ENCODE measurements at places on chromosomes 13 and 19.

- DNase-seq = peak; percentile 96
These were observed at the start of gene ZNF101 for GRCh38 chr19:19668230-19669012. ZNF101 (plus strand) TSS chr19:19668839; CDS start chr19:19668964, 125 bp downstream.

DNA sequence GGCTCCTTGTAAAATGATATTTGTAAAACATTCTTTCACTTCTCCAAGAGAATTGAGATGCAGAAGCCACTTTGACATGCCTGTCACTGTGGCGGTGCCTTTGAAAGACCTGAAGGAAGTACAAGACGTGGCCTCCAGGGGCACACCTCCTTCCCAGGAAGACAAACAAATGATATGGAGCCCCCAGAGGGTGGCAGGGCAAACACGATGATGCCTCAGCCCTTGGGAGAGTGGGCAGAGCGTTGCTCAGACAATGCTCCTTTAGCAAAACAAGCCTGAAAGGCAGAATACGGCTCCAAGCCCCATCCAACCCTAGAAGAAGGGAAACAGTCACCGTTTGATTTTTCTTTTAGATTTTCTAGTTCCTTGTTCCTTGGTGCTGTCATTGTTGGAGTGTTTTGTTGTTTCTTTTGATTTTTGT is 9.2 kb upstream of the ATP12A start:
- DNase-seq = peak; percentile 70

DNA sequence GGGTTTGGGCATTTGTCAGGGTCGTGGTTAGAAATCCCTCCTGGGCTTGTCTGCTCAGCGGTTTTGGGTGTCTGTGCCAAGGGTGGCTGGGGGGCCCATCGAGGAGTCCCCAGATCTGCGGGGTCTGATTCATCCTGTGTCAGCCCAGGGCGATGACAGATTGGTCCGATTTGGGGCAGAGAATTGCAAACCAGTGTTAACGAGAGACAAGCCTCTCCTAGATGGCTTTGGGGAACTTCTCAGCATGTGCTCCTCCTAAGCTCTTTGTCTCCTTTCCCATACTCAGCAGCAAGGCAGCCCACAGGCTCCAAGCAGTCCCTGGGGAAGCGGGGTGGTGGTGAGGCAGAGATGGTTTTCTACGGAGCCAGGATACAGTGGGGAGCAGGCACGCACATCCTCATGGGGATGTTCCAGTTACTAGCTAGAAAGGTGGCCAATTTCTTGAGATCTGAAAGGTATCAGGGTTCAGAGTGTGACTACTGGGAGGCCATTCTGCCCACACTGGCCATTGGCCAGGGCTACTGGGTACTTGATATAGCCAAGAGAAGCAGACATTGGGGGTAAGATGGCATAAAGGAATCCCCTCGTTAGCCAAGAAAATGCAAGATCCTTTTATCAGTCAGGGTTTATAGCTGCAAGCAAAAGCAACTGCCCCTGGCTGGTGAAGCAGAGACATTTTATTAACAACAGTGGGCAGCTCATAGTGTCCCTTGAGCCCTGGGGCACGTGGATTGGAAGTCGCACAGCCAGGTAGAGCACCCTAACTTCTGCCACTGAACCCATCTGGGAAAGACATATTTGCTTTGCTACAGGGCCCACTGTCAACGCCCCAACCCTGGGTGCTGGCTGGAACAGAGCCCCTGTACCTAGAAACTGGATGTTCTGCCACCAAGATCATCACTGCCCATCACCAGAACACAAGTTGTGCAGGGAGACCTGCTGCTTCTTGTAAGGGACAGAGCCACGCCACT is 63.6 kb downstream of the RGCC start:
- no peak for DNase-seq

GRCh38 chr19:10228393-10228792 is 2.7 kb downstream of the S1PR2 start:
- DNase-seq = no peak

GRCh38 chr13:80039000-80039399 is 301.9 kb downstream of the SPRY2 start:
- DNase-seq = no peak

DNA sequence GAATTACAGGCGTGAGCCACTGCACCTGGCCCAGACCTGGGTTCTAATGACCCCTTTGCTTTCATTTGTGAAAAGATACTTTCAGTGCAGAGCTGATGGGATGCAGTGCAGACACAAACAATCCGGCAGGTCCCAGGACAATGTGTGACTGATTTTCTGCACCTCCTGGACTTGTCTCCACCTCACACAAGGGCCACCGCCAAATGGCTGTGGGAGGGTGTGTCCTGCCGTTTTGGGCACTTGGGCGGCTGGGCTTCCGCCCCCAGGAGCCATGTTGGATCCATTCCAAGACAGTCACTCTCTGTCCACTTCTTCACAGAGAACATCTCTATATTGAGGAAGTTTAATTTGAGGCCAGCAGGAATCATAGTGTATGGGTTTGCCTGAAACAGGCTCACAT is 112.3 kb upstream of the ZNF507 start:
- DNase-seq = no peak

DNA sequence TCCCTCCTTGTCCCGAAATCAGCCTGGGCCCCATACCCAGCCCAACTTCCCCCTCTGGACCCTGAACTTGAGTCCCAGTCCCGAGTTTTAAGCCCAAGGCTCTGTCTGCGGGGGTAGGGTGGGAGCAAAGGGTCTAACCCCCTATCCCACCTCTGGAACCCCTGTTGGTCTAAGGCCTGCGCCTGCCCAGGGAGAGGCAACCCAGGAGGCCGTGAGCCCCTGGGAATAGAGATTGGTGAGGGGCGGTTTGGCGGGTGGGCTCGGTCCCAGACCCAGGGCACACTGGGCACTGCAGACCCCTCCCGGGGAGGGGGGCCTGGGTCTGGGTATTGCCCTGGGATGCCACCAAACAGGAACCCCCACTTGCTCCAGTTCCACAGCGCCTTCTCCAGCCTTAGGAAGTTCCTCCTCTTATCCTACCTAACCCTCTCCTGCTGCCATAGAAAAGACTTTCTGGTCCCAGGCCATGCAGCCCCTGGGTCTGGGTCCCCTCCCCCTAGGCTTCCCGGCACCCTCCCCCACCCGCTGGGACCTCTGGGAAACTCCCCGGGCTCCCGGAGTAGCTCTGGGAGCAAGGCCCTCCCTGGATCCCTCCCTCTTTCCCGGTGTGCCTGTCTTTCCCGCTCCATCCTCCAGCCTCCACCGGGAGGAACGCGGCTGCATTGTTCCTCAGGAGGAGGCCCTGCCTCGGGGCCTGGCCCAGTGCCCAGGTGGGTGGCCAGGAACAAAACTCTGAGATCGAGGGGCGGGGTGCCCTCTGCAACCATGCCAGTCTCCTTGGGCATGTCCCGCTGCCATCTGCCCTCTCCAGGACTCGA is 33.6 kb upstream of the NANOS3 start:
- peak; percentile 85 for DNase-seq

DNA sequence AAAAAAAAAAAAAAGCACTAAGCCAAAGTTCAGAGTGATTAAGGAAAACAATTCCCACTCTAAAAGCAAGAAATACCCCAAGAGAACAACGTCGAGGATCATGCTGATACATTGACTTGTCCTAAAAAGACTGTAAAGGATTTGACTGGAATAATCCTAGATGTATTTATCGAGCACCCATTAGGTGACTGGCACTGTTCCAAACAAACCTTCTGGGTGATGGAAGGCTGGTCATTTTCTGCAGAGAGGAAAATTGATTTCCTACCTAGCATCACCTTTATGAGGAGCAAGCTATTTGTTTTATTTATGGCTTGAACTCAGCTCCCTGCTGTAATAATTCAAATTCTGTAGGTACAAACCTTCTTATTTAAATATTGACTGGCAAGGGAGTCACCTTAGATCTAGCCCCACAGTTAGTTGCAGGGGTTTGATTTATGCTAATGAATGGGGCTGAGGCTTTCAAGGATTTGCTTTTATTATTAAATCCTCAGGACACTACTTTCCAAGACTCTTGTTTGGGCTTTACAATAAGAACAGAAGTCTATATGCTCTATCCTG is 471.0 kb downstream of the OLFM4 start:
- peak; percentile 5 for DNase-seq

DNA sequence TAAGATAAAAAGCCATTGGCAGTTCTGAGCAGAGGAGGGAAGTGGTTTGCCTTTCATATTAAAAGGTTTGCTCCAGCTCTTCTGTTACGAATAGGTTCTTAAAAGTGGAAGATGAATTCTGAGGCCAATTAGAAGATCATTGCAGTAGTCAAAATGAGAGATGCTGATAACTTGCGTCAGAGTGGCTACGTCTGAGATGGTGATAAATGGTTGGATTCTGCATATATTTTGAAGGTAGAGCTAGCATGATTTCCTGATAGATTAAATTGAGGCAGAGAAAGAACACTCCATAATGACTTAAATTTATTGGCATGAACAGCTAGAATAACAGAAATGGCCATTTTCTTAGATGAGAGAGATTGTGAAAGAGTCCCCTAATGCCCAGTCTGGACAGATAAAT is 652.6 kb downstream of the DACH1 start:
- DNase-seq = no peak

DNA sequence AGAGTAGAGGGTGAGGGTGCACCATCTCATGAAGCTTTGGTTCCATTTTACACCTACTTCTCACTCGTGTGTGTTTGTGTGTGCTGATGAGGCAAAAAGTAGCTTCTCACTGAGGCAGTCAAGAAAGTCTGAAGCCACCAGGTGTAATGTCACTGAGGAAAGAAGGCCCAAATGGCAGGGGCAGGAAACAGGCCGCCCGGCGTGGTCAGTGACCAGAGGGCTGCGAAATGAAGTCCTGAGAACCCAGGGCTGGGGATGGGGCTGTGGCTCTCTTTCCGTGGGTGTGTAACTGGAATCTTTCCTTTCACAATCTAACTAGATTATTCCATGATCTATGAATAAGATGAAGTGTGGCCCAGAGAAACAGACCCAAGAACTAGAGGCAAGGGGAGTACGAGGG is 25.5 kb upstream of the TFDP1 start:
- DNase-seq = no peak

DNA sequence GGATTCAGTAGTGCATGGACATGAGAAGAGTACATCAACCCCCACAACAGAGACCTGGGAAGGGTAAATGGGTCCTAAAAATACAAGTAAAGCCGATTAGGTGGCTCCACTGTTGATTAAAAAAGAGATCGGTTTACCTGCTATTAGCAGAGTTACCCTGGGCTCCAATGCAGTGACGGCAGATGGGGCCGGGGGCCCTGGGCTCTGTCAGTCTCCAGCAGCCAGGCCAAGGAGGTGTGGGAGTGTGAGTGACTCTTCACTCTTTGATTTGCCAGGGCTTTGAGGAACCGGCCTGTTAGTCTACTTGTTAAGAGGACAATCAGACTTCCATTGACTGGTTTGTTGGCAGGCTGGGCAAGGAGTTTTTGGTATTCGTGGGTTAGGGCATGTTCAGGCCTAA is 1368.7 kb downstream of the UQCRFS1 start:
- DNase-seq = no peak

DNA sequence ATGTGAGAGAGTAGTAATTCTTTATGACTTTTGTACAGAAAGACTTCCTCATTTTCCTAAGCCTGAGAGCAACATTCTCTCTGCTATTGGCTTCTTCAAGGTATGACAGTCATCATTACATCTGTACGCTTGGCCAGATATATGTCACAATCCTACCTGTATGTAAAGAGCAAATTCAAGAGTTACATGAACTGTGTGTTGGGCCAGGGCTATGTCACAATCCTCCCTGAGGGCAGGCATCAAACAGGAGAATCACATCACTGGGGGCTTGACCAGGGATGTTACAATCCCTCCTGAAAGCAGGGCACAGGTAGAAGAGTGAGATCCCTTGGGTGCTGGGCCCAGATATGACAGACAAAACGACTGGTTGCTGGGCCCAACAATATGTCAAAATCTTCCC is 9.8 kb upstream of the ZNF724 start:
- DNase-seq = no peak

DNA sequence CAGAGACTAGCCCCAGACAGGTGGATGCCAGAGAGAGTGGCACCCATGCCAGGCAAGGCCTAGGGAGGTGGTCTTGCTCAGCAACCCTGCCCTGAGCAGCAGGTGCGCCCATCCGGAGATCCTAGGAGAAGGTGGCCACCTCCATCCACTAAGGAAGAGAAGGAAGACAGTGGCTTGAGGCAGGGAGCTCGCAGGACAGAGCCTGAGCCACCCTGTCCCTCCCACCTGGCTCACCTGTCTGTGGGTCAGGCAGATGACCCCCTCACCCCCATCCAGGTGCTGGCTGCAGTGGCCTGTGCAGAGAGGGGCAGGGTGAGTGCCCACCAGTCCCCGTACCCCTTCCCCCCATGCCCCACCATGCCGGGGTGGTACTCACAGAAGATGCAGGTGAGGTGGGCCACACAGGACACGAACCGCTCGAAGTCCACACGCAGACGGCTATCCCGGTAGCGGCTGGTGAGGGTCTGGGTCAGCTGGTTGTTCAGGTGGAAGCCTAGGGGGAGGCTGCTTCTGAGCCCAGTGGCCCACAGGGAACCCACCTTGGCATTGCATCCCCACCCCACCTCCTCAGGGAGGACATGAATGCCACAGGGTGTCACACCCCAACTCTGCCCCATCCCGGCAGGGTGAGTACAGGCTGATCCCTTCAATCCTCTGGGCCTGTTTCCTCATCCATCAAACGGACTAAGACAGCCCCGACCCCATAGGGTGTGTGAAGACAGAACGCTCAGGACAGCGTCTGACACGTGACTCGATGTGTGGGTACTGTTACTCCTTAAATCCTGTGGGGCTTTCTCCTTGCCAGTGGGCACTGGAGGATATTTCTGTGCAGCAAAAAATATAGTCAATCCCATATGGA is 13.3 kb downstream of the CAPN12 start:
- no peak for DNase-seq

DNA sequence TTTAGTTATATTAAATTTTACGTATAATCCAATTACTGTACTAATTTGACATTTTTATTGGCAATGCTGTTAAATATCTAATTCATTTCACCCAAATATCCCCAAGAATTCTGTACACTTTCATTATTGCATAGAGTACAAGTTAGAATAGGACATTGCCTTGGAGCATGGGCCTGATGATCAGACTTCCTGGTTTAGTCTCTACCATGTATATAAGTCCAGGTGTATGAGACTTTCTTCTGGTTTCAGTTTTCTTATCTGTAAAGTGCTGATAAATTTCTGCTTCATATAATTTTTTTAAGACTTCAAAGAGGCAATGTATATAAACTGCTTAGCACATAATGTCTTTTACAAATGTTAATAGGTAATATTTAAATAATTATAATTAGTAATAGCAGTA is 179.4 kb downstream of the KLF12 start:
- DNase-seq = no peak

DNA sequence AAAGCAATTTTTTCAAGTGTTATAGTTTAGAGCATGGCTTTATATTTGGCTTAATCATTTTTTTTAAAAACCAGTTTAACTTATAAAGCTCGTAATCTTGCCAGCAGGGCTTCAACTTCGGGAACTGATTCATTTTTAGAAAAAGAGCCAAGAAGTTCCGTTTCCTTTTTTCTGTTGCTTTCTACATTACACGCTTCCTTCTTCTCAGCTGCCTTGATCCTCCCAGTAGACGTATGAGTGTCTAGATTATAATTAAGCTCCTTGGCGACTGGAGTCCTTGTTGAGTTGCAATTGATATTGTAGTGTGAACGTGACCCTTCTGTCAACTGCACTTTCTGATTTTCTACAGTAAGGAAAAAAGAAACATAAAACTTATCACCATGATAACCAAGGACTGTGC is 497.2 kb downstream of the DIAPH3 start:
- DNase-seq = no peak

Measured in DMS53 (cell line).